ENCODE measurements at places on chromosomes 2 and 18.
A peak's percentile ranks its signal among the peaks of the same experiment; 100 is the strongest.

DNA sequence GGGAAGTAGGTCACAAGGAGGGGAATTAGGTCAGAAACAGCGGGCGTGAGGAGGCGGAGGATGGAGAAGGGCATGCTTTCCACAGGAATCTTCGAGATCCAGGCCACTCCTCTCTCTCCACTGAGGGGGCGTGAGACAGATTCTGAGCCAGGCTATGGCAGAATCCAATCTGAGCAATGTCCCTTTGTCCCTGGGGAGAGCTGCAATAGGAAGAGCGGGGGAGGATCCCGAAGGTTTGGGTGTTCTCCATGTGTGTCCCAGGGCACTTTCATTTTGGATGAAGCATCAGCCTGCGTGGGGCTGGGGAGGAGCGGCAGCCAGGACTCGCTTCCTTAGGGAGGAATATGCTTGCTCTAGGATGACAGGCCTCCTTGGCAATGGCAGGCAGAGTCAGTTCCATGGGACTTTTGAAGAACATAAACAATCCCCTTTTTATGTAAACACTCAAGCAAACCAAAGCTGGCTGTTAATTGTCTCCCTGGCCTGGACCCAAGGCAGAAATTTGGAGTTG, 84.0 kb downstream of the LIPG start:
- peak; percentile 16 for DNase-seq

DNA sequence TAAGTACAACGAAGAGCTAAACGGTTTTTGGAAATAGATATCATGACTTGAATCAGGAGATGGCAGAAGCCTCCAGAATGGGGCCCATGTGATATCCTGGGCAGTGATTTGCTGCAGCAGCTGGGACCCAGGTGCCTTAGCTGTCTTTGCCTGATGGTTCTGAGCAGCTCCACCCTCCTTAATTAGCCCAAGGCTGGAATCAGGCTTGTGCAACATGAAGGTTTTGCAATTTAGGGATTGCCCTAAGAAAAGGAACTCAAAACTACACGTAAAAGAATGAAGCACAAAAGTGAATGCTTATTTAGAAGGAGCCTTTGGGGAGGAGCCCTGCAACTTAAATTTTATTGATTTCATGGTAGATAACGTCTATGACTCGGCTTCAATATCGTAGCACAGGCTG, 17.3 kb upstream of the CNDP2 start:
- no peak for DNase-seq

GRCh38 chr2:99112617-99113016, 28.9 kb upstream of the C2orf15 start:
- DNase-seq, result no peak

DNA sequence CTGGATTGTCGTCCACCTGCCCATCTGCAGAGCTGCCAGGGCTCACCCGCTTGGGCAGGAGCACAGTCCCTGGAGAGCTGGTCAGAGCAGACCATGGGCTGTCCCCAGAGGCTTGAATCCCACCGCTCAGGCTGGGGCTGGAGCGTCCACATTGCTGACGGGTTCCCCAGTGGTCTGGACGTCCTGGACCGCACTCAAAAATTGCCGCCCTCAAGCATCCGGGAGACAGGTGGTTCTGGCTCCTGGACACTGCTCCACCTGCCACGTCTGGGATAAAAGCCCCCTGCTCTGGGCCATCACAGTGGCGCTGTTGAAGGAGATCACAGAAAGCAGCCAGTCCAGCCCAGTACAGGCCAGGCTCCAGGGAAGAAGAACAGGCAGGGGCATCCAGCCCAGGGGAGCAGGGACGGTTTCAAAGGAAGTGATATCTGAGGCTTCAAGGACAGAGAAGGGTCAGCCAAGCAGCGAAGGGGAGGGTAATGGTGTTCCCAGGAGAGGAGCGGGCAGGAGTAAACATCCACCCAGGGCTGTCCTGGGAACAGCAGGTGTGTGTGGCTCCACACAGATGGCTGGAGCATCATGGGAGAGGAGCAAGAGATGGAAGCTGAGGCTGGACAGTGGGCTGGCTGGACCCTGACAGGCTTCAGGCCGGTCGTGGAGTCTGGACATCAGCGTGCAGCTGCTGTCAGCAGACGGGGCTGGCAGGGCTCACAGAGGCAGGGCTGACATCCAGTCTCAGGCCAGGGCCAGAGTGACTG, 21.9 kb upstream of the ID2 start:
- DNase-seq, result no peak

GRCh38 chr2:182625814-182626213, 90.2 kb upstream of the DNAJC10 start:
- no peak for DNase-seq

DNA sequence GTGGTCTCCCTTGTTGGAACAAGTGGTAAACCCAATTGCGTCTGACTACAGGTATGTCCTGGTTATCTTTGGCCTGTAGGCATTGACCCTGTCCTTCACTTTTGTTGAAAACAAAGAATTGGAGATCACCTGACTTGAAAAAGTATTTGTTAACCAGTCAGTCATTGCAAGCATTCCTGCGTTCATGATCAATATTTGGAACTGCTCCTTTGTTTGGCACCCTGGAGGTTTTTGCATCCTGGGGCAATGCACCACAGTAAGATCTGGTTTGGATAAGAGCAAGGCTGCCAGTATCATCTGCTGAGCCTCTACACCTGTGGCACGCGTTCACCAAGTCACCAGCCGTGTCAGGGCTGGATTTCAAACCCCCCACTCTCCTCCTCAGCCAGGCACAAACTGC, 115.7 kb downstream of the DNAH6 start:
- no peak for DNase-seq

GRCh38 chr2:171136024-171136423, 24.7 kb downstream of the TLK1 start:
- DNase-seq, result no peak

- DNase-seq, result no peak
These were observed 69.5 kb downstream of the KYNU start for GRCh38 chr2:142946941-142947340.

DNA sequence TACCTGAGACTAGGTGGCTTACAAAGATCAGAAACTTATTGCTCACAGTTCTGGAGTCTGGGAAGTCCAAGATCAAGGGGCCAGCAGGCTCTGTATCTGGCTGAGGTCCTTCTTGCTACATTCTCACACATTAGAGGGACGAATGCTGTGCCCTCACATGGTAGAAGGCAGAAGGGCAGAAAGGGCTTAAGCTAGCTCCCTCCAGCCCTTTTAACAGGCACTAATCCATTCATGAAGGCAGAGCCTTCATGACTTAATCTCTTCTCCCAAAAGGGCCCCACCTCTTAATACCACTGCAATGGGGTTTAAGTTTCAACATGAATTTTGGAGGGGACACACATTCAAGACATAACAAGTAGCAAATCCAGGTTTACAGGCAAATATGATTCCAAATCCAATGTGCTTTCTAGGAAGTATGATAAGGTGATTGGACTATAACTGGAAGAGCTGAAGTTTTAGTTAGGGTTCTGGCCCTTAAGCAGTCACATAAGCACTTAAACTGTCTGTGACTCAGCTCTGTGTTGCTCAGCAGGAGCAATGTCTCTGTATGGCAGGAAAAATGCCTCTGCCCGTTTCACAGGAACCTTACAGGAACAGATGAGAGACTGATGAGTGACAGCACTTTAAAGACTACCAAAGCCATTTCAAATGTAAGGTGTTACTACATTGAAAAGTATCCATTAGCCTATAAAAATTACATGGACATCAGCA, 119.6 kb upstream of the PTPRM start:
- DNase-seq, result no peak

- DNase-seq, result no peak
These were observed 109.8 kb downstream of the FAM210A start for GRCh38 chr18:13616525-13617035.

All from COLO829 (cell line).